ENCODE measurements at places on chromosomes 6 and 20.

DNA sequence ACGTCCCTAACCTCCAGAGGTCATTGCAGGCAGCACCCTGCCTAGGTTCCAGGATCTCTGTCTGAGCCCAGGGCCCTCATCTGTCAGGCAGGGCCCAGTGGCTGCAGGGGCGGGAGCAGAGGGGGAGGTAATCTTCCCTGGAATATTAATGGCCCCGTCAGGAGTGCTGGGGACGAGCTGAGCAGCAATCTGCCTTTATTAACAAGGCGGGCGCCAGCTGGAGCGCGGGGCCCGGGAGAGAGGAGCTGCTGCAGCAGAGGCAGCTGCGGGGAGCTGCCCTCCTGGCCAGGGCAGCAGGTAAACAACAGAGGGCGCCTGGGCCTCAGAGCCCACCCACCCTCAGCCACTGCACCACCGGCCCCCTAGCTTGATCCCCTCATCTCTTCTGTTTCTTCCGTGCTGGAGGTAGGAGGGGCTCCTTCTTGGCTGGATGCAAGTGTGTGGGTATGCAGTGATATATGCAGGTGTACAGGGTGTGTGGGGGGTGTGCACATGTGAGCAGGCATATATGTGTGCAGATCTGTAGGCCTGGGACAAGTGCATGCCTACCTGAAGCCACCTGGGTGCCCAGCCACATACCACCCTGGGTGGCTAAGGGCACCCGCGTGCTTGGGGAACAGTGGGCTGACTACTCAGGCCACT is 131.8 kb upstream of the MLN start:
- no peak for DNase-seq

- DNase-seq: no peak
Observed at GRCh38 chr6:125294036-125294435, 7.7 kb downstream of the HDDC2 start.

GRCh38 chr20:37543828-37544227 is 16.2 kb upstream of the BLCAP start:
- DNase-seq: no peak

GRCh38 chr20:33584976-33585375 is 77.2 kb upstream of the C20orf144 start:
- DNase-seq: no peak
